ENCODE measurements at places on chromosomes 6 and 20. TPM values are rescaled to one million over a fixed set of nuclear protein-coding genes. Genes with fewer than 3 reads are reported as not detected.

GRCh38 chr6:129195643-129196042 lies 312.7 kb downstream of the LAMA2 start:
- no peak for DNase-seq

DNA sequence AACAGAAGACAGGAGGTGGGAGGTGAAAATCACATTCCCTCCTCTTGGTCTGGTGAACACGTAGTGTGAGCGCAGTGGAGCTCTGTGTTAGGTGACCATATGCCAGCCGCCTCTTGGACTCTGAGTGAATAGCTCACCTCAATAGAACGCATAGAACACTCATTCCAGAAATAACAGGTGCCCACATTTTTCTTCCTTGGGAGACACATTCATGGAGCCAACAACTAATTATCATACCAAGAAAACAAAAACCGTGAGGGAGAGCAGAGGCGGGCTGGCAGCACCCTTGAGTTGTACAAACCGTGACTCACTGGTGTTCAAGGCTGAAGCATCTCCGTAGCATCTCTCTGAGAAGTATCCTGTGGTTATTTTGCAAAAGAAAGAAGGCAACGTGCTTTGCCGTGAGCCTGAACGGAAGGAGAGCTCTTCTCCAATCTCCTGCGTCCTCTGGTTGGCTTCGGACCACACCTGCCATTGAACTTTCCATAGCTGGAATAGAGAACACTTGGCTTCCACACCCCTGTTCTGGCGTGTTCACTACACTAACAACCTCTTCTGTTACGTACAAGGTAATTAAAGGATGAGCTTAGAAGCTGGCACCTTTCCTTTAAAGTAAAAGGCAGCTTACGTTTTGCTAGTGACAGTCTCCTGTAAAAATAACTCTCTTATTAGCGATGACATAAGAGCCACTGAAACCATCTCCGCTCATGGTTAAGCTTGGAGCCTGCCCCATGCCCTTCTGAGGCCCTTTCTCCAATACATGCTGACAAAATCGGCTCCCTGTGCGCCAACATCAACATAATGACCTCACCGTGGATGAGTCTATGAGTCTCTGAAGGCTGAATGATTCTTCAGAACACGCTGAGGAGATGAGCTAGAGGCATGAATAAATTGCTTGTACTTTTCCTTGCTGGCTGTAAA lies 30.2 kb upstream of the SGK1 start:
- peak; percentile 61 for DNase-seq

- DNase-seq = no peak
Observed at GRCh38 chr6:112372226-112372806, 25.2 kb downstream of the RFPL4B start.

DNA sequence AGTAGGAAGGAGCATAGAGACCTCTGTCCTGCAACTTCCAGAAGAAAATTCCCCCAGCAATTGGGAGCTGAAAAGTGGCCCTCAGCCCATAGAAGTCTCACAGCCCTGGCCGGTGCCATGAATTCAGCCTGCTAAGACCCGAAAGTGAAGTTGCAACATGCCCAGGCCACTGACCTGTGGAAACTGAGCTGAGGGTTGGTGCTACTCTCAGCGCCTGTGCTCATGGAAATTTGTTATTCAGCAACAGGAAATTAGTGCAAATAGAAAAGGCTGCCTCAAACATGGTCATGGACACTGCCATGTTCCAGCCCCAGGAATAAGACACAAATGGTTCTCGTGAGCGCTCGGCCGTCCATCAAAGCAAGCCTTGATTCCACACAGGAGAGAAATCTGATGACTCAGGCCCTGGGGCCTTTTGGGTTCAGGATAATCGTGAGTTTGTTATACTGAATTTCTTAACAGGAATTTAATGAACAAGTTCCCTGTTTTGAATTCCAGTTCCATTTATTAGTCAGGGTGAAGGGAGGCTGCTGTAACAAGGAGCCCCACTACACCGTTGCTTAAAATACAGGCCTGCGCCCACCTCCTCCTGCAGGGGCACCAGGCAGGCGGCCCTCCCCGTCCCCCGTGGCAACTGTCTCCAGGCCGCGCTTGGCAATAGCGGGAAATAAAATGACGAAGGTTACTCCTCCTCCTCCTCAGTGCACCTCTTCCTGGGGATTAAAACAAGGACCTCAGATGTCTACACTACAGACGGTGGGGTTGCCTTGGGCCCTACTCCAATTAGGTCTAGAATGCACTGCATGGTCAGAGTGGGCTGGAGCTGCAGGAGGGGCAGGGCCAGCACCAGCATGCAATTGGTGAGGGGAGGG lies 152.9 kb downstream of the ERMARD start:
- no peak for DNase-seq

GRCh38 chr6:74642101-74642500 lies 563.8 kb downstream of the COL12A1 start:
- DNase-seq = no peak

DNA sequence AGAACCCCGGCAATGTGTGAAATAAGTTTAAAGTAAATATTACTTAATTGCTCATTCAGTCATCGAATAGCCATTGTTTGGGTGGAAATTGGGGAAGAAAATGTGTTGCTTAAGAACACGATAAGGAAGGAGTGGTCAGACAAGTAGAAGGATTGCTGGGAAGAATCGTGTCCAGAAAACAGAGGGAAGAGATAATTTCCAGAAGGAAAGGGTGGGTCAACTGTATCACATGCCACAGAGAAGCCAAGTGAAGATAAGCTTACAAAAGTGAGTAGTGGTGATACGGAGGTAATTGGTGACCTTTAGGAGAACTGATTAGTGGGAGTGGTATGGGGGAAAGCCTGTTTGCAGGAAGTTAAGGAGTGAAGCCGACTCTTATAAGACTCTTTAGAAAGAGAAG lies 306.2 kb downstream of the SOX4 start:
- DNase-seq = no peak

GRCh38 chr6:92069781-92070180 lies 1349.6 kb downstream of the EPHA7 start:
- DNase-seq = no peak

DNA sequence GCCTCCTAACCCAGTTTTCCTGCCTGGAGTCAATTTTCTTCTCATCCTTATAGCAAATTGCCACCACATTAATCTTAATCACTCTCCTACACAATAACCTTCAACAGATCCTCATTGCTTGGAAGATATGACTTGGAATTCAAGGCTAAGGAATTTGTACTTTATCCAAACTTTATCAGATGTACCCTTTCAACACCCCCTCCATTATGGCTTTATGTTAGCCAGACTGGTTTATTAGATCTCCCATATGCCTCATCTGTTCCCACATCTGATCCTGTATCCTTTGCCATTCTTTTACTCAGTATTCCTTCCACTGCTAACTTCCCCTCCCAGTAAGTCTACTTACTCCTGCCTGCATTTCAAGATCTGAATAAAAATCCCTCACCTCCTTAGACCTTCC lies 4.0 kb upstream of the FRK start:
- DNase-seq = no peak

GRCh38 chr20:12293900-12294299 lies 376.2 kb downstream of the BTBD3 start:
- no peak for DNase-seq

- no peak for DNase-seq
Observed at GRCh38 chr20:40942775-40943174, 85.8 kb upstream of the TOP1 start.

- DNase-seq = no peak
Observed at GRCh38 chr20:47682028-47682783, 103.1 kb downstream of the SULF2 start.

DNA sequence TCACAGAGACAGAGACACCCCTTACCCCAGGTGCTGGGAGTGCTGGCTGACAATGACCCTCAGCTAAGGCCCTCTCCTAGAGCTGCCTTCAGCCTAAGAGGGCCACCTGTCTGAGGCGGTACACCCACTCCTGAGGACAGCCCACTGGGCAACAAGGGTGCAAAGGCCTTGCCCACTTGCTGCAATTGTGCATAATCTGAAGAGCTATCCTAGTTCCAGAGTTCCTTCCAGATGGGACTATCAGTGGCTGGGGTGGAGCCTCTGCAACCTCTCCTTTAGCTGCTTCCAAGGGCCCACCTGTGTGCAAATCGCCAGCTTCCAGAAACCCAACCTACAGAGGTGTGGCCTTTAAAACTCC lies 87.5 kb downstream of the PREX1 start:
- DNase-seq = no peak

GRCh38 chr6:14889188-14889587 lies 356.7 kb upstream of the JARID2 start:
- no peak for DNase-seq

DNA sequence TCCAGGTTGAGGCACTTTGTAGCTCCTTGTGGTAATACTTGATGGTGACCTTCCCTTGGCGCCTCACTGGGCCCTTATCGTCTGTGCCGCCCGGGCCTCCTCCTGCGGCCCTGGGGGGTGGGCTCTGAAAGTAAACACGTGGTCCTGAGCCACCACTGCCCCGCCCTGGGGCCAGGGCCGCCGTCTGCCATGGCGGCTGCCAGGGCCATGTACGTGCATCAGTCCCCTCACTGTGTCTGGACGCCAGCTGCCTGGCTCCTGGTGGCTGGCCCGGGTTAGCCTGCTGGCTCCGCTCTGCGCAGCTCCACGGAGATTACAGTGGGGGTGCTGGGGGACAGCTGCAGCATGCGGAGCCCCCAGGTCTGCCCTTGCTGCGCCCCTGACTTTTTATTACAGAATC lies 81.8 kb upstream of the CENPW start:
- no peak for DNase-seq

- no peak for DNase-seq
Observed at GRCh38 chr6:169806701-169807100, 55.3 kb downstream of the ERMARD start.

GRCh38 chr20:34363465-34364222 lies 571 bp downstream of the ITCH start:
- peak; percentile 47 for DNase-seq

DNA sequence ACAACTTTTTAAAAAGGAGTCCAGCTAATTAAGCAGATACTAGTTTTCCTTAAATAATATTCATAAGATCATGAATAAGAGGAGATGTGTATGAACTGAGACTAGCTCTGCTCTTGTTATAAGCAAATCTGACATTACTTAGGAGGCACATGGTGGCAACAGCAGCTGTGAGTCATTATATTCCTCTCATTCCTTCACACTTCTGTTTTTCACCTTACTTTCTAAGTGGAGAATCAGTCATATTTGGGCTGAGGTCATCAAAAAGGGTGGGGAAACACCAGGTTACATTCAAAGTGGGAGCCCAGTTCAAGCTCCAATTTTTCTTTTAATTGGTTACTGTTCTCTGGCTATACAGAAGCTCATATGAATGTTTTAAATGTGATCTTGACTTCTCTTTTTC lies 6.0 kb upstream of the RIPPLY2 start:
- no peak for DNase-seq

DNA sequence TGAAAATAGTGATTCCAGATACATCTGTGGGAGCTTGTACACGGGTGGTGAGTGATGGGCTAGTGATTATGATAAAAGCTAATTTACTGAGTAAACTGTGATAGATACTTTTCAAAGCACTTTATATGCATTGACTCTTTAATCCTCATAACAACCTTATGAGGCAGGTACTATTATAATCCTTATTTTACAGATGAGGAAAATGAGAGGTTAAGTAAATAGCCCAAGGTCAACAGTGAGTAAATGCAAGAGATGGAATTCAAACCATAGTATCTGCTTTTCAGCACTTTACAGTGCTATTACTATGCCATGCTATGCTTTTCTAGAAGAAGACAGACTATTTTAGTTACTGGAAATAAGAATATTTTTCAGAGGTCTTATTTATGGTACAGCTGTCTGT lies 320.9 kb upstream of the CITED2 start:
- no peak for DNase-seq

GRCh38 chr20:8154638-8155037 lies 22.6 kb downstream of the PLCB1 start:
- DNase-seq = no peak

DNA sequence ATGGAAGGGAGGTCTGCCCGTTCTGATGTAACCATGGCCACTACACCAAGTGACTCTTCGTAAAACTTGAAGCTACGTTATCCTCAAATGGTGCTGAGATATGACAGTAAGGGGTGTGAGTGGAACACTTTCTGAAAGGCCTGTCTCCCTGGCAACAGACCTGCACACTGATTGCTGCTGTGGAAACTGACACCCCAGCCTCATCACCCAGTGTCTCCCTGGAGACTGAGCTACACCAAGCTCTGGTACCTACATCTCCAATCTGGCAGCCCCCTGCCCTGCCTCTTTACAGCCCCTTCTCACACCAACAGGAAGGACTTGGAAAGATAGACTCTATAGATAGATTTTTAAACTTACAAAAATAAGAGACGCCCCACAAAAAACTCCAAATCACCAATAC lies 13.2 kb downstream of the PI16 start:
- DNase-seq = no peak

DNA sequence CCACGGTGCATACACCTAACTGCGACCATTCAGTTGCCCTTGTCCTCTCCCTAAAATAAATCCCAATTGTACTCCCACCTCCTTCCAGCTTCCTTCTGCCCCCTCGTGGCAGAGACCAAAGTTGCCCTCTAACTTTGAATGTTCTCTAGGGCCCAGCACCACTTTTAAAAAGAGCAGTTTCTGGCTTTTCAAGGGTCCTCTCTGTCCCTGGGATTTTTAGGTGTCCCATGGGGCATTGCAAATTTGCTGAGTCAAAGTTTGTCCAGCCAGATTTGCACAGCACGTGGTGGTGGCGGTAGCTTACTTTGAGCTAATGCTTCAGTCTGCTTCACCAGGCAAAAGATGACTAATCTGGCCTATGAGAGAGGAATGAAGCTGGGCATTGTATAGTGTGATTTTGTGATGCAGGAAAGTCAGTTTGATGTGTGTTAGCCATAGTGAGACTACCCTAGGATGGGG lies 100.2 kb downstream of the PERP start:
- peak; percentile 29 for DNase-seq

DNA sequence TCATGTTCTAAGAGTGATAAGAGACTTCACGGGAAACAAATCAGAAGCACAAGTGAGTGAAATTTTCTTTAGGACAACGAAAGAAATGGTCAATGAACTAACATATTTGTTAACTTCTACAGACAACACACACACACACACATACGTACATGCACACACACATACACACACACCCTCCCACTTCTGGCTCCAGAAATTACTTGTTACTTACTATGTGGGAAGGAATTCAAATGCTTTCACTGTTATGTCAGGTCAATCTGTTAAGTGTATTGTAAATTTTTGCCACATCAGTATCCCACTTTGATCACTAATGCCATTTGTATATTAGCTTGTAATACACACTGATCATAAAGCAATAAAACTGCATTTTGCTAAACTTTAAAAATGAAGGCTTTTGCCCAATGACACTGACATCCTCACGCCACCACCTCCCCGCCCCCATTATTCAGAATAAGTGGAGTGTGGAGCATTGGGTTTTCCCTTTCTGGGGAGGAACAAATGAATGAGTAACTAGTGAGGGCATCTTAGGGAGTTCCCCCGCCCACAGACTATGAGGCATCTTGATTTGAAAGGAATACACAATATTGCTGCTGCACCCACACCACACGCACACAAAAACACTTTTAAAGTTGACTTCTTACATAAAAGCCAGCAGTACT lies 76.2 kb downstream of the ATXN1 start:
- DNase-seq = peak; percentile 75

GRCh38 chr20:36950414-36951197 lies 902 bp downstream of the SAMHD1 start:
- peak; percentile 26 for DNase-seq

The TMEM170B gene
- total RNA-seq = under 0.01 TPM

The BFSP1 gene
- 8.0 TPM for total RNA-seq

The SLPI gene
- total RNA-seq = not detected

The ZBTB46 gene
- total RNA-seq = 3.8 TPM

The OR2H2 gene
- not detected for total RNA-seq

The WFDC10A gene
- total RNA-seq = not detected

The NOTCH4 gene
- total RNA-seq = 2.0 TPM

The ANKRD66 gene
- not detected for total RNA-seq

The EPPIN gene
- not detected for total RNA-seq

The CASS4 gene
- total RNA-seq = not detected

Measured in SJSA1 (cell line).